ENCODE measurements at places on chromosomes 2 and 18. TPM values are rescaled to one million over a fixed set of nuclear protein-coding genes. Genes with fewer than 3 reads are reported as not detected.

GRCh38 chr2:5914811-5915611 lies 222.8 kb downstream of the SOX11 start:
- no peak for DNase-seq

- no peak for DNase-seq
Observed at GRCh38 chr2:186205254-186205911, 280.7 kb upstream of the ZC3H15 start.

GRCh38 chr2:181959508-181959907 lies 26.1 kb upstream of the PPP1R1C start:
- DNase-seq, result no peak

DNA sequence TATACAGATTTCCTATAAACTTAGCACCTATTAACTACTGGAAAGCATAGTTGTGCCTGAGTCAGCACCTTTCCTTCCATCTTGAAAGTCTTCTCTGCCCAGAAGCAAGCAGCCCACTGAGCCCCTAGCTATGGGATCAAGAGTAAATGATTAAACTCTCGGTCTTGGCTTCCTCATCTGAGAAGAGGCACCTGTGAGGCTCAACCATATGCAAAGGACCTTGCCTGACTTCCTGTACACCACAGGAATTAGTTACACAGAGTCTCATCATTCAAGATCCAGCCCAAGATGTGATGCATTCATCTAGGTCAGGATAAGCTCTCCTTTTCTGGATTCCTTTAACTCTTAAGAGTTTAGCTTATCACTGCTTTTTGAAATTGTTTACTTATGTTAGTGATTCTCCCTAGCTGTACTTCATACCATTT lies 96.0 kb downstream of the CDH2 start:
- DNase-seq, result no peak

GRCh38 chr2:160264308-160264707 lies 64.2 kb upstream of the ITGB6 start:
- DNase-seq, result no peak

GRCh38 chr2:224181534-224182155 lies 142.6 kb upstream of the SERPINE2 start:
- DNase-seq, result no peak

GRCh38 chr18:21897811-21898210 lies 157.2 kb downstream of the MIB1 start:
- DNase-seq, result no peak

DNA sequence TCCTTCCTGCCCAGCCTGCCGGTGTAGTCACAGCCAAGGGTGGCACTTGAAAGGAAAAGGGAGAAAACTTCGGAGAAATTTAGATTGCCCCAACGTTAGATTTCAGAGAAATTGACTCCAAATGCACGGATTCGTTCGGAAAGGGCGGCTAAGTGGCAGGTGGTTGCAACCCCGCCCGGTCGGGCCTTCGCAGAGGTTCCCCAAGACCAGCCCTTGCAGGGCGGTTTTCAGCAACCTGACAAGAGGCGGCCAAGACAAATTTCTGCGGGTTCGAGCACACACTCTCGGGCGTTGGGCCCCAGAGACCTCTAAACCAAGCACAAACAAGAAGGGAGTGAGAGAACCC lies 4.8 kb downstream of the ONECUT2 start:
- DNase-seq, result no peak

DNA sequence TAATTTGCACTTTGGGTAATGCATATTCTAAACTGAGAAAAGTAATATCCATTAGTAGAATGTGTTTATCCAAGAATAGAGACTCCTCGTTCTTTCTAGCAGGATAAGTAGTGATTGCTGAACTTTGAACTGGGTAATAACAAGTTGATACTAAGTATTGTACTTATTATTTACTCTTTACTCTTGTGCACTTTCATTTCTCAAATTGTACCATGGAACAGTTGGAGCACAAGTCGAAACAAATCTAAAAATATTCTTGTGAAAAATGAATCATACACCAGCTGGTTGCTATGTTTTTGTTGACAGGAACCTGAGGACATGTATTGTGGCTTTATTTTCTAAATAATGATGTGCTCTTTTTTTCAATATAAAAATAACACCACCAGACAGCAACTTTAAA lies 111.9 kb downstream of the RGPD3 start:
- no peak for DNase-seq

- no peak for DNase-seq
Observed at GRCh38 chr2:168640039-168640438, 162.4 kb upstream of the NOSTRIN start.

DNA sequence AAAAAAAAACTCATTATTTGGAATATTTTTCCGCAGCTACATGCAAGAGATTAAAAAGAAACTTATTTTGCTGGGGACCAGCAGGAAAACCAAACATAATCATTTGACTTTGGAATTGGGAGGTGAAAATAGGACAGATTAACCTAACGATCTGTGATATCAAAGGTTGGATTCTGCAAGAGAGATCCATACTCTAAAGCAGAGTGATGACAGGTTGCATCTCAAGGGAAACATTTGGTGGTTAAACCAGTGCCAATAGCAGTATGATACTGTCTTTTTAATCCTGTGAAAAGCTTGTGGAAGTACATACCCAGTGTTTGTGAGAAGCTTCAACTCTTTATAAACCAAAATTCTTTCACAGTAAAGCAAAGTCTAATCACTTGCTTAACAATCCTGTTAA lies 5.3 kb upstream of the IKZF2 start:
- no peak for DNase-seq

DNA sequence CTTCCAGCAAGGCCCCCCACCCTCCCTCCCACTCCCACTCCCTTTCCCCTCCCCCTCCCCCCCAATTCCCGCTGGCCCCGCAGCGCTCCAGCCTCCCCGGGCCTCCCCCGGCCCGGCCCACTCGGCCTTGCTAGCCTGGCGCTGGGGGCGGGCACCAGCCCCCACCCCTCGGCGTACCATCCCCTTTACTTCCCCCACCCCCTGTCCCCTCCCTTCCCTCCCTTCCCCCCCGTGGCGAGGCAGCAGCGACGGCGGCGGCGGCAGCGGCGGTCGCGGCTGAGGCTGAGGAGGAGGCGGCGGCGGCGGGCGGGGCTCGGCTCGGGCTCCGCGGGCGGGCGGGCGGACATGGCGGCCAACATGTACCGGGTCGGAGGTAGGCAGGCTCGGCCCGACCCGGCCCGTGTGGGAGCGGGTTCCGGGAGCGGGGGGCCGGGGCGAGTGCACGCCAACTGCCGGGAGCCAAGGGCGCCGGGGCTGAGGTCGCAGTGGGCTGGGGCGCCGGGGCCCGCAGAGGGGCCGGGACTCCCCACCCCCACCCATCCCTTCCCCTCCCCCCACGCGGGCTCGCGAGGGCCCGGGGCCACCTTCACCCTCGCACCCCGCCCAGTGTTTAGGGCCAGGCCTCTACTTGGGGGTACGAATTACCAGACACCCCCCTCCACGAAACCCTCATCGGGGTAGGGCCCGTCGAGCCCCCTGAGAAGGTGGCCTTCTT lies at the start of gene MTA3:
Gene MTA3 (plus strand): TSS at position 232 of the 715 bp plus-strand sequence. CDS start 114 bp downstream, at position 346.
- peak; percentile 47 for DNase-seq

- no peak for DNase-seq
Observed at GRCh38 chr2:24076849-24077534, 866 bp upstream of the SF3B6 start.

FNDC4 gene
- 0.11 TPM for polyA plus RNA-seq

CYTIP gene
- polyA plus RNA-seq, result 176 TPM

OSBPL6 gene
- 0.44 TPM for polyA plus RNA-seq

FLACC1 gene
- polyA plus RNA-seq, result 0.39 TPM

GRP gene
- not detected for polyA plus RNA-seq

SERPINB3 gene
- not detected for polyA plus RNA-seq

RNU2-63P gene
- not detected for polyA plus RNA-seq

LOXHD1 gene
- not detected for polyA plus RNA-seq

RBM44 gene
- 0.17 TPM for polyA plus RNA-seq

Data from CD4-positive, alpha-beta memory T cell (primary cell).